Cortex of kidney (tissue), 1 donor: ENCODE measurements at places on chromosomes 2 and 18.

GRCh38 chr2:226398580-226398979, 401.0 kb downstream of the IRS1 start:
- DNase-seq, result no peak

DNA sequence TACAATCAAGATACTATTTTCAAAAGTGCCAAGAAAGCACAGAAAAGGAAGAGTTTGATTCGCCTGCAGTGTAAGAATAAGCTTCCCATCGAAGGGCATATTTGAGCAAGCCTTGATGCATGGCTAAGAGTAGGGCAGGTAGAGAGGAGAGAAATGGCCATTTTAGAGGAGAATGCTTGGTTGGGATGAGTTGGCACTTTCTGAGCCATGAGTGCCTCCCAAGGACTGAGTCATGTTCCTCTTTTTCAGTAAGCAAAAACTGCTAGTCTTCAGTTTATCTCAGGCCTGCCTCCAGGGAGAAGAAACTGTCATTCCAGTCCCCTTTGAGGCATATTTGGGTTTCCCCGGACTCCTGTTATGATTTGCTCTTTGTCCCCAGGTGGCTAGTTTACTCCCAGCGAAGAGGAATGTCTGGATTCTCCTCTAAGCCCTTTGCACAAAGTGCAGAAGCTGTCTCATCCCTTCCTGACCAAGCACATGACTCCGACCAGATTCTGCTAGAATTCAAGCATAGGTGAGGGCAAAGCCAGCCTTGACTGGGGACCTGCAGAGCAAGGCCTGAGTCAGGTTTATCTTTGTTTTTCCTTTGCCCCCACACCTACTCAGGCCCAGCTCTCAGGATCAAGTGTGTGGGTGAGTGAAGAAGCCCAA, 115.2 kb downstream of the TTC32 start:
- no peak for DNase-seq

GRCh38 chr2:222336442-222336841, 37.6 kb upstream of the PAX3 start:
- DNase-seq, result no peak

- DNase-seq, result no peak
Observed at GRCh38 chr2:27408601-27409320, 630 bp downstream of the PPM1G start.

- DNase-seq, result no peak
Observed at GRCh38 chr2:234818937-234819336, 132.9 kb upstream of the SH3BP4 start.

DNA sequence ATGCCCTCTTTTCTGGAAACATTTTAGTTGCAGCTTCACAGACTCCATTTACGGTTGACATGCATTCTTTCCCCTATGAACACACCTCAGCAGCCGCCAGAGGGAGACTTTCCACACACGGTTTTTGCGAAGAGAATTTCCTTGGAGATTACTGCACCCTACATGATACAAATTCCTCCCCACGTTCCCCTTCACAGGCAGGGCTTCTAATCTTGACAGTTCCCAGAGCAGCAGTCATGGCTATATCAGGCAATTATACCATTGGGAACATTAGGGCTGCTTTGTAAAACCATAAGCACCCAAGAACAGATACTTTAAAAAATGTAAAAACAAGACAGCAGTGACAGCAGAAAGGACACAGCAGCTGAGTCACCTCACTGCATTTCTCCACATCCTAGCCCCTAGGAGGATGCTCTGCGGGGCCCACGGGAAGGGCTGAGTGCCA, 253.8 kb downstream of the TGIF1 start:
- no peak for DNase-seq

DNA sequence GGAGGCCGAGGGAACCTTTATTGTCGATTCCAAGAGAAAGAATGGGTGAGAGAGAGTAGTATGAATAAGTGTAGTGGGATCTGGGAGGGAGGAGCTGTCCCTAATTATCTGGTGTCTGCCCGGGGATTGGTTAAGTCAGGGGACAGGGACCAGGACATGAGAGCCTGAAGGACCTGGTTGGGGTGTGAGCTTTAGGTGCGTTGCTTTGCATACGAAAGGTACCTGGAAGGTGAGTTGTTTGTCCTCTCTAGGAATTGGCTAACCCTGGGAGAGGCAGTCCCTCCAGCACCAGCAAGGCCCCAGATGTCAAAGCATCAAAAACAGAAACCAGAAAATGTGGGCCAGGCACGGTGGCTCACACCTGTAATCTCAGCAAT, 48.1 kb upstream of the RPL31 start:
- no peak for DNase-seq

DNA sequence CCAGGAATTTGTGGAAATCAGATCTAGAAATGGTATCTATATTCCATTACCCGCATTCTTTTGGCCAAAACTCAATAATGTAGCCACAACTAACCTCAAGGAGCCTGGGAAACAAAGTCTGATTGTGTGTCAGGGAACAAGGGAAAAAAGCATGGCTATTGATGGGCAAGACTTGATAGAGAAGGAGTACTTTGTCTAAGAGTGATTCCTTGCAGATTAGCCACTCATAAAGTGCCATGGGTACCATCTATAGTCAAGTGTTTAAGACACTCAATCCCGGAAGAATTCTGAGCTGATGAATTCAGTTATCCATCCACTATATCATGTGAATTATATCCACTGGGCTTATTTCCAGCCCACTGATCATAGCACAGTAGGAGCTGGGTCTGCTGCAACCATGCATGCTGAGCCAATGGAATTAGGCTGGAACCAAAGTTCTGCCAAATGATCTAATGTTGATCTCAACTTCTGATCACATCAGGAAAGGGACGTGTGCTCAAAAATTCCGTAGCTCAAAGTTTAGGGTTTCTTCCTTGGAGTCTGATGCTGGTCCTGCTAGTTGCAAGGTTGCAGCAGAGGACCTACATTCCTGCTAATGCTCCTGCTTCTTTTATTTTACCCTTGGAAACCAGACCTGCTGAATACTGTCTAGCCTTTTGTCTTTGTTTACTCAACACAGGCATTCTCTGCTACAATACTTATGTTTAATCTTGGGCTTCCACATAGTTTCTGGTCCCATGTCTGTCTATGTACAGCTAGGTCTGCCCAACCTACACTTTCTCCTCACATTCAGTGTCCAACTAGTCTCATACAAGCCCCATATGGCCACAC, 629.7 kb downstream of the IRS1 start:
- DNase-seq, result no peak
